ENCODE measurements at places on chromosomes 6 and 20.

DNA sequence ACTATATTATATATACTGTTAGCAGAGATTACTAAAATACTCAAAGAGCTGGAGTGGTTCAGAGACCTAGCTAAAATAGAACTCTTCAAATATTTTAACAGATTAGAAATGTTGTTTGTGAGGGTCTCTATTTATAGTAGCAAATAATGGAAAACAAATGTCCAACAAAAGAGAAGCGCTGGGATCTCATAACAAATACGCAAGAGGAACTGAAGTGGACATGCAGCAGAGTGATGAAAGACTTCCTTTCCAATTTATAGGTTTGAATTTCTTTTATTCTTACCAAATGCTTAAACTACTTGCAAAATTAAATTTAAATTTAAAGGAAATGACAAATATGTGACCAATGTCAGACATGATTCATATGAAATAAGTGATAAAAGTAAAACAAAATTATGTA, 49.9 kb downstream of the PIGU start:
- DNase-seq: no peak

- no peak for DNase-seq
Observed at GRCh38 chr6:119436583-119436982, 87.0 kb upstream of the MAN1A1 start.

GRCh38 chr20:10508468-10509251, 73.6 kb downstream of the SLX4IP start:
- no peak for DNase-seq

DNA sequence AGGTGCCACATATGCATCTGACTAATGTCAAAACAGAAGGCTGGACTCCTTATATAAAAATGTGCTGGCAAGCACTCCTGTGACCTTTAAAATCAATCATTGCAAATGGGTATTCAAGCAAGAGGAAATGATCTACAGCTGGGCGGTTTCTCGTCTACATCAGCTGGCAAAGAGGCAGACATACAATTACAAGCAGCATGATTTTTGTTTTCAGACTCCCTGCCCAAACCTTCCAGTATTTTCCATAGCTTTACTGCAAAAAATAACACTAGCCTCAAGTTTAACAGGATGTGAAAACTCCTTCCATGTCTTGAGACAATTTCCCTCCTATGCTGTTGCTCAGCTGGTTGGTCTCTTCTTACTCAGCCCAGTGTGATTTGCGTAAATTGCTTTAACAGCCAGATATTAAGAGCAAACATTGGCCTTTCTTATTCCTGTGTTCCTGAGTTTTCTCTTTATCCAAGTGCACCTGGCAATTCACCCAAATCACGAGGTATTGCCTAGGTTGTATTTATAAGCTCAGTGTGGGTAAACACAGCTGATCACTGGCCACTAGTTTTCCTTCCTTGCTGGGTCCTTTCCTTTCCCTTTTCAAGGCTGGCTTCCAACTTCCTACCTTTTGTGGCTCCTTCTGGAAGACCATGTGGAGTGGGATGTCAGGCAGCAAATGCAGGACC, 130.4 kb downstream of the MOXD1 start:
- DNase-seq: no peak

GRCh38 chr6:43924222-43924702, 154.3 kb downstream of the VEGFA start:
- no peak for DNase-seq

- DNase-seq: no peak
Observed at GRCh38 chr20:8094850-8095249, 37.2 kb upstream of the PLCB1 start.

DNA sequence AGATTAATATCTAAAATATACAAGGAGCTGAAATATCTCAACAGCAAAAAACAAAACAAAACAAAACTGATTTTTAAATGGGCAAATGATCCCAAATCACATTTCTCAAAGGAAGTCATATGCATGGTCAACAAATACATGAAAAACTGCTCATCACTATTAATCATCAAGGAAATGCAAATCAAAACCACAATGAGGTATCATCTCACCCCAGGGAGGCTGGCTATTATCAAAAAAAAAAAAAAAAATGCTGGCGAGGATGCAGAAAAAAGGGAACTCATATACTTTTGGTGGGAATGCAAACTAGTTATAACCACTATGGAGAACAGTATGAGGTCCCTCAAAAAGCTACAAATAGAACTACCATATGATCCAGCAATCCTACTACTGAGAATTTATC, 34.6 kb downstream of the REPS1 start:
- no peak for DNase-seq

- no peak for DNase-seq
Observed at GRCh38 chr6:108403236-108403635, 108.4 kb downstream of the AFG1L start.

DNA sequence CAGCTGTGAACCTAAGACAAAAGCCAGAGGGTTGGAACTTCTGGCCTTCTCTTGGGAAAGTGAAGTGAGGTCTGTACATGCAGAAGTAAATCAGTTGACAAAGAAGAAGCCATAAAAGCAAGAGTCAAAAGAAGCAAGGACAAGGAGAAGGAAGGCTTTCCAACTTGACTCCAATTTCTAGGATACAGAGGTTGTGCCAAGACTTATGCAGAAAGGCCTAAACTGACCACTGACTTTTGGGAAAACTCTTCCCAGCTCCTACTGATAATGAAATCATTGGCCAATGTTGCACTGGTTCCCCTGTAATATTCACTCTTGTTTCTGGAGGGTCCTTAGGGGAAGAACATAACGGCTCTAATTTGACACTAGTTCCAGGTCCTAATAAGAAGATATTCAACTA, 29.3 kb upstream of the NT5E start:
- DNase-seq: no peak

DNA sequence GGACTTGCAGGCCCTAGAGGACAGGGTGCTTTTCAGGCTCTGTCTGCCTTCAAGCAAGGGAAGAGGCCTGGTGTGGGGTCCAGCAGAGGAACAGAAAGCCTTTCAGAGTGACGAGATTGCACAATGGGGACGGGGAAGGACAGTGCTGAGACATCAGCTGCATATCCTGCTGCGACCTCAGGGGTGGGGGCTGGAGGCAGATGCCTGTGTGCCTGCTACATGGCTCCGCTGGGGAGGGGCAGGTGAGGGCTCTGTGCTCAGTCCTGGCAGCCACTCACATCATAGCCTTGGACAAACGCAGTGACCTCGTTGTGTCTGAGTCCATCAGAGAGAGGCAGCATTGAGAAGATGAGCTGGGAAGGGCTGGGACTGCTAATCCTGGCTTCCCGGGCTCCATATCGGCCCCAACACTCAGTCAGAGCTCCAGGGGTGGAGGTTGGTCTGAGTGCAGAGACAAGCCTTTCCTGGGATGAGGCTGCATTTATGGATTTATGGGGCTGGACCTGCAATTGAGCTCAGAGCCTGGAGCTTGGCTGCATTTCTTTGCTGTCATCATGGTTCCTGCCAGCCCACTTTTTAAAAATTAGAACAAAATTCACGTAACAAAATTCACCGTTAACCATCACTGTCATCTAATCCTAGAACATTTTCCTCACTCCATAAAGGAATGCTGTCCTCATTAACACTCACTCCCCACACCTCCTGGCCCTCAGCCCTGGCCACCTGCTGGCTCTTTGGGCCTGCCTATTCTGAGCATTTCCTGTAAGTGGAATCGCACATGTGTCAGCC, 196.9 kb upstream of the SLC24A3 start:
- no peak for DNase-seq

DNA sequence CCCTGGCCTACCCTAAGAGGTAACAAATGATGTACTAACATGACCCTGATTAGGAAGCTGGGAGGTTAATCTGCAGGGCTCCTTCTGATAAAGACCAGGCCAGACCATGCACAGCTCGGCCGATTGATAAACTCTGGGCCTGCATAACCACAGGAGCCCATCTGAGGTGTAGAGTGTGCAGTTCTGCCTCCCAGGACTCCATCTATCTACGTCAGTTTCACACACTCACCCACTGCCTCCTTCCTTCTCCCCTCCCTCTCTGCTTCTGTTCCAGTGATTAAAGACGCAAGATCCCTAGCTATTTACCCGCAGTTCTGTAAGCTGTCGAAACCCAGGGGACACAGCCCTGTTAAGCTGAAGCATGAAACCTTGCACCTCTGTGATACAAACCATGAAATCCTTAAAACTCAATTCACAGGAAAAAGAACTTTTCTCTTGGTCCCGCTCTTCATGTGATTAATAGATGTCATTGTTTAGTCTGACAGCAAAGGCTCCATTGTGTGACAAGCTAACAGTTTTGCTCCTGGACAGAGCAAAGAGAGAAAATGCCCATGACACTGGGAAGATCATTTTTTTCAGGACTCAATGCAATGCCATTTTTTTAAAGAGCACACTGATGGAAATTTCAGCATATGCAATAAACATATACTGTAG, 470.6 kb downstream of the MAFB start:
- DNase-seq: no peak

GRCh38 chr6:148502773-148503135, 160.1 kb downstream of the SASH1 start:
- DNase-seq: no peak

DNA sequence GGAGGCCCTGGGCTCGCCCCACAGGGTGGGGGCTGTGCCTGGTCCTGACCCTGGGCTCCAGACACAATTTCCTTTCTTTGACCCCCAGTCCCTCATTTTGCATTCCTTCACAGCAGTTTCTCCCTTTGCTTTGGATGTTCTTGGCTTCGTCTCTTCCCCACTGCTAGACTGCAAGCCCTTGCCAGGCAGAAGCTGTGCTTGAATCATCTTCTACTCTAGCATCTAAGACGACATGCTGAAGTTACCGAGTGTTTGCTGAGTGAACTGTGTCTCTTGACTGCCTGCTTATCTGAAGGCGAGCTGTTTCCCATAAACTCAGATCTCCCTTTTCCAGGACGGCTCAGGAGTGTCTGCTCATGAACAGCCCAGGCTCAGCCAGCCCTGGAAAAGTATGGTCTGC, 14.3 kb upstream of the SYNDIG1 start:
- DNase-seq: no peak

DNA sequence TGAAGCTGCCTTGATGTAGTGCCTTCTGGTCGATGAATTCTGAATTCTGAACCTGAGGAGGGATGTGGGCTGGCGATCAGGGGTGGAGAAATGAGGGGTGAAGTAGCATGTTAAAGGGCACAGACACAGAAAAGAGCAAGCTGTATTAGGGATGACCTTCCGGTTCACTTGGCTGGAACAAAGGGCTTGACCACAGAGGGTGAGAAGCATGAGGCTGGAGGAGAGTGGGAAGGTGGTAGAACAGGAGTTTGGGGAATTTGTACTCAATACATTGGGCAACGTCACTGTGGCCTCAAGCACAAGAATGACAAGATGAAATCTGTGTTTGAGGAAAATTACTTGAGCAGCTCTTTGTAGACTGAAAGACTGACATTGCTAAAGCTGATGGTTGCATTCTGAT, 155.8 kb downstream of the SOBP start:
- DNase-seq: no peak

- DNase-seq: no peak
Observed at GRCh38 chr6:113630738-113631535, 226.2 kb upstream of the MARCKS start.

- no peak for DNase-seq
Observed at GRCh38 chr20:63319164-63320040, 26.4 kb downstream of the COL20A1 start.

- DNase-seq: no peak
Observed at GRCh38 chr6:106273087-106273486, 52.5 kb downstream of the ATG5 start.

- no peak for DNase-seq
Observed at GRCh38 chr6:21438237-21438985, 155.1 kb upstream of the SOX4 start.

GRCh38 chr6:116446399-116446798, 14.8 kb upstream of the CALHM6 start:
- no peak for DNase-seq

DNA sequence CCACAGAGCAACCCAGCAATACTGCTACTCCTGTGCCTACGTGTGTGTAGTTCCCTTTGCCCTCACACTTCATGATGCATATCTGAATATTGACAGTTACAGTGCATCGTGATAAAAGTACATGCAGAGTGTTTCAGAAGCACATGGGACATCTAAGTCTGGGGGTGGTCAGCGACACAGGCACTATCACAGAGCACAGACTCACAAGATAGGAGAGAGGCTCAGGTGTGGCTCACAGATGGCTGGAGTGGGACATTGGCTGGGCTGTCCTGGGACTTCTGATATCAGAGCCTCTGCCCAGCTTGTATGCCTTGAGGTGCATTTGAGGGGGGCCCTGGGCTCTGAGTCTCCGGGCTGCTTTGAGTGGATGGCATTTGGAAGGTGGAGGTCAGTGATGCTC, 227.0 kb upstream of the RNF24 start:
- no peak for DNase-seq

GRCh38 chr20:64084685-64085152, 521 bp upstream of the LKAAEAR1 start:
- no peak for DNase-seq

DNA sequence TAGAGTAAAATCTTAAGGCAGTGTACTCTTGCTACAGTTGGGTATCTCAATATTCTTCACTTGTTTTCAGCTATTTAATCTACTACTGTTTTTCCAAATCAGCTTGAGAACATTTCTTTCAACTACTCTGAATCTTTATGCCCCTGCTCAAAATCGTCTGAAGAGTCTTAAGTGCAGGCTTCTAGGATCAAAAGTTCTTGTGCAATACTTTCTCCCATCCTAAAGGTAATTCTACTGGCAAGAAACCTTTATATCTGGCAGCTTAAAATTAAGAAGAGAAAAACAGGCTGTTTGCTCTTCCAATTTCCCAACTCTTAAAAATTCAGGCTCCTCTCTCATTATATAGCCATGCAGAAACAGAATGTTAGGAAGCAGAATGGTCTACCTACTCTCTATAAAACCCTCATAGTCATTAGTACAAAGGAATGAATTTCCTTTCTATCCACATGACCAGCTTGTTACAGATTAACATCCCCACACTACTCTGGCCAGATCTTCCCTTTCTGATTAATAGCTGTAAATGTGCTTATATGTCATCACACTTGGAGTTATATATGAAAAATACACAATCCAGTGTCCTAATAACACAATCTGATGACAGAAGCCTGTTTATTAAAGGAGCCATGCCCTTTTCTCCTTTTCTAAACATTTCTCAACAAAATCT, 122.2 kb upstream of the FAM184A start:
- DNase-seq: no peak

GRCh38 chr6:166286839-166287271, 21.3 kb downstream of the PRR18 start:
- no peak for DNase-seq

- no peak for DNase-seq
Observed at GRCh38 chr6:129508477-129509145, 201.4 kb downstream of the ARHGAP18 start.

- DNase-seq: no peak
Observed at GRCh38 chr6:52595796-52596130, 18.9 kb upstream of the TRAM2 start.

GRCh38 chr20:58867211-58867610, 14.7 kb downstream of the GNAS start:
- DNase-seq: no peak

DNA sequence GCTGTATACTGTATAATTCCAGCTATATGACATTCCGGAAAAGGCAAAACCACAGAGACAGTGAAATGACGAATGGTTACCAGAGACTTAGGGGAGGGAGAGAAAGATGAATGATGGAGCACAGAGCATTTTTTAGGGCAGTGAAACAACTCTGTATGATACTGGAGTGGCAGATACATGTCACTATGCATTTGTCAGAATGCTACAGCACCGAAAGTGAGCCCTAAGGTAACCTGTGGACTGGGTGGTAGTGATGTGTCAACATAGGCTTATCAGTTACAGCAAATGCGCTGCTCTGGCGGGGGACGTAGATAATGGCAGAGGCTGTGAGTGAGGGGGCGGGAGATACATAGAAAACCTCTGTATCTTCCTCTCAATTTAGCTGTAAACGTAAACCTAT, 201.3 kb upstream of the SSTR4 start:
- no peak for DNase-seq

- no peak for DNase-seq
Observed at GRCh38 chr6:91043751-91044150, 456.9 kb upstream of the MAP3K7 start.

Measured in brain pericyte (primary cell).